ENCODE measurements at places on chromosomes 2 and 18. TPM values are rescaled to one million over a fixed set of nuclear protein-coding genes. Genes with fewer than 3 reads are reported as not detected.

DNA sequence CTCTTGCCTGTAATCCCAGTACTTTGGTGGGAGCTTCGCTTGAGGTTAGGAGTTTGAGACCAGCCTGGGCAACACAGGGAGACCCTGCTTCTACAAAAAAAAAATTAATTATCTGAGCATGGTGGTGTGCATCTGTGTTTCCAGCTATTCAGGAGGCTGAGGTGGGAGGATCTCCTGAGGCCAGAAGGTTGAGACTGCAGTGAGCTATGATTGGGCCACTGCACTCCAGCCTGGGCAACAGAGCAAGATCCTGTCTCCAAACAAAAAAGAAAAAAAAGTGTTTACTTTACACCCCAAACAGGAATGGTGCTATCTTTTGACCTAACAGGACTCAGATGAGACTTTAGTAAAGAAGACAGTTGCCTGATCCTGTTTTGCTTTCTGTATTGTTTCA lies 35.6 kb downstream of the MAL start:
- DNase-seq: no peak
- no peaks in the 10 kb centered on the region for H3K36me3 ChIP-seq
- no peak overlapping the region for H3K4me3 ChIP-seq
- H3K4me1 ChIP-seq: no peaks in the 10 kb centered on the region

DNA sequence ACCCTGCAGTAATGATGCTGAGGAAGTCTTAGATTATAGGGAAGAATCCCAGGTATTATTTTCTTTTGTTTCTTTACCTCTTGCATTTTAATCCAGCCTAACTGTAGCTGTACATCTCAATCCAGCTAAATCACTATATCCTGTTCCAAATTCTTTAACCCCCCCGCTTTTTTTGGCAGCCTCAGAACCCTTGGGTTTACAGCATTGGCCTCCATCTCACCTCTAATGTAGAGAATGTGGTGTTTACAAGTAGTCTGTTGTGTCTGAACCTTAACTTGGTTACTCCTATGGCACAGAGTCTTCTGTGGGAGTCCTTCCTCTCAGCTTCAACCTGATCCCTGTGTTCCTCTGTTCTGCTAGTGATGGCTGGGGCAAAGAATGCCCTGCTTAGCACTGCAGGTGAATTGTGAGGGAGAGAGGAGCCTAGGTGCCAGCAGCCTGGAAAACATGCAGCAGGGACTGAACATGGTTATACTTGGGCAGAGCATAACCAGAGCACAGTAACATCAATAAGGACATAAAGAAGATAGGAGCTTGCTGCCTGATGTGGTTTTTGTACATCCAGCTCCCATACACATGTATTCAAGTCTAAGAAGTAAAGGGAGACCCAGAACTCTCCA lies 130.2 kb downstream of the FAM124B start:
- no peaks in the 10 kb centered on the region for H3K27me3 ChIP-seq
- H3K4me1 ChIP-seq: no peaks in the 10 kb centered on the region
- no peak for DNase-seq

DNA sequence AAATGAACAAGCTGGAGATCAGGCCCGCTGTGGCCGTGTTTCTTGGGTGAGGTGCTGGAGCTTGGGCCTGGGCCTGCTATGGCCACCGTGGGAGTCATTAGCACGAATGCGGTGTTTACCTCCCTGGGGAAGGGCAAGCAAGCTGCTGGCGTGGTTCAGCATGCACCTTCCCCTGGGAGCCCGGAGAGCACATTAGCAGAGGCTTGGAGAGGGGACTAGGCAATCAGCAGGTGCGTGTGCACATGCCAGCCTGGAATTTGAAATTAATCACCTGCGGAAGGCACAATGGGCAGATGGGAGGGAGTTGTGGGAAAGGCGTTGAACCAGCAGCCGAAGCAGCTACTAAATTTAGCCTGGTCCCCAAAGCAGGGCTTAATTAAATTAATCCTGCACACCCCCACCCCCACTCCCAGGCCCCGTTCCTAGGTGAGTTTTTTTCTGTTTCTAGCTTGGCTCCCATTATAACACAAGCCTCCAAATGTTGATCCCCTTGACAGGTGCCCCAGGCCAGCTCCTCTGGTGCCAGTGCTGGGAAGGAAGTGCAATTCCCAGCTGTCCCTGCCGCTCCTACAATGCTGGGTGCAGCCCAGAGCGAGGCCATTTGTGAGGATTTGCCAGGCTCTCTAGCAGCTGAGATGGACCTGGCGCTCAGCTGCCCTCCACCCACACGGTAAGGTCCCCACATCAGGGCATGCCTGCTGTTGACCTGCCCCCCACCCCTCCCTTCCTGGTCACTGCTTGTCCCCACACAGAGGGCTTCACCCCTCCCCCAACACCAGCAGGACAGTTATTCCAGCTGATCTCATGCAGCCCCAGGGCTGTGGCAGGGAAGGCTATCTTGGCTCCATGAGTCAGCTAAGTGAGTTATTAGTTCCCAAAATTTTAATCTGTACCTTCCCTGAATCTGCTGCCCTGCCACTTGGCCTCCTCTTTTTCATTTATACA lies 115.0 kb downstream of the ZBTB7C start:
- DNase-seq: no peak
- no peak overlapping the region for H3K4me3 ChIP-seq
- no peaks in the 10 kb centered on the region for H3K36me3 ChIP-seq
- H3K4me1 ChIP-seq: no peaks in the 10 kb centered on the region
- no peak overlapping the region for H3K27ac ChIP-seq
- H3K27me3 ChIP-seq: no peaks in the 10 kb centered on the region

- H3K27me3 ChIP-seq: no peaks in the 10 kb centered on the region
- DNase-seq: no peak
- H3K4me1 ChIP-seq: no peaks in the 10 kb centered on the region
Observed at GRCh38 chr2:158786897-158787296, 8.2 kb upstream of the DAPL1 start.

DNA sequence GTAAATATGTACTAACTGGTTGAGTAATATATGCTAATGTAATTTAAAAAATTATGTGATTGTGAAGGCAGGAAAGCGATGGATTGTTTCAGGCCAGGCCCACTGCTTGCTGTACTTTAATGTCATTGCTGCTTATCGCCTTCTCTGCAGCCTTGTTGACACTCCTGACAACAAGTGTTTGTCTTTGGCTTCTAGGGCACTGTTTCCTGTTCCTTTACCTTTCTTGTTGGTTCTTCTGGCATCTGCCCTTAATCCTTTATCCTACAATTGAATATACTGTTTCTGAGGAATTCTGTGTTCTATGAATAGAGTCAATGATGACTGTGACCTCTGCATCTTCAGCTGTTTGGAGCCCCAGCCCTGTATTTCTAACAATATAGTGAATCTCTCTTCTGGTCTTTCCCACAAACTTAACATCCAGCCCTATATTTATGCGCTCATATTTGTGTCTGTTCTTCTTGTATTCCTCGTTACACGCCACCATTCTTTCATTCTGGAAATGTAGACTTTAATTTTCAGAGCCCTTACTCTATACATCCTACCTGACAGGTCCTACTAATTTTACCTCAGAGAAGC lies 17.6 kb downstream of the ACSL3 start:
- H3K4me1 ChIP-seq: no peaks in the 10 kb centered on the region
- no peaks in the 10 kb centered on the region for H3K27me3 ChIP-seq
- H3K4me3 ChIP-seq: no peak overlapping the region

- H3K27ac ChIP-seq: no peak overlapping the region
- DNase-seq: peak; percentile 63
- no peaks in the 10 kb centered on the region for H3K4me1 ChIP-seq
- H3K27me3 ChIP-seq: no peaks in the 10 kb centered on the region
- no peaks in the 10 kb centered on the region for H3K36me3 ChIP-seq
- no peak overlapping the region for H3K4me3 ChIP-seq
Observed at GRCh38 chr2:241821460-241822263, 12.7 kb downstream of the NEU4 start.

- H3K36me3 ChIP-seq: no peaks in the 10 kb centered on the region
- DNase-seq: no peak
- no peak overlapping the region for H3K4me3 ChIP-seq
- no peaks in the 10 kb centered on the region for H3K27me3 ChIP-seq
- H3K27ac ChIP-seq: peak overlapping the region; percentile 61
Observed at GRCh38 chr2:40316620-40317019, 135.3 kb downstream of the SLC8A1 start.

DNA sequence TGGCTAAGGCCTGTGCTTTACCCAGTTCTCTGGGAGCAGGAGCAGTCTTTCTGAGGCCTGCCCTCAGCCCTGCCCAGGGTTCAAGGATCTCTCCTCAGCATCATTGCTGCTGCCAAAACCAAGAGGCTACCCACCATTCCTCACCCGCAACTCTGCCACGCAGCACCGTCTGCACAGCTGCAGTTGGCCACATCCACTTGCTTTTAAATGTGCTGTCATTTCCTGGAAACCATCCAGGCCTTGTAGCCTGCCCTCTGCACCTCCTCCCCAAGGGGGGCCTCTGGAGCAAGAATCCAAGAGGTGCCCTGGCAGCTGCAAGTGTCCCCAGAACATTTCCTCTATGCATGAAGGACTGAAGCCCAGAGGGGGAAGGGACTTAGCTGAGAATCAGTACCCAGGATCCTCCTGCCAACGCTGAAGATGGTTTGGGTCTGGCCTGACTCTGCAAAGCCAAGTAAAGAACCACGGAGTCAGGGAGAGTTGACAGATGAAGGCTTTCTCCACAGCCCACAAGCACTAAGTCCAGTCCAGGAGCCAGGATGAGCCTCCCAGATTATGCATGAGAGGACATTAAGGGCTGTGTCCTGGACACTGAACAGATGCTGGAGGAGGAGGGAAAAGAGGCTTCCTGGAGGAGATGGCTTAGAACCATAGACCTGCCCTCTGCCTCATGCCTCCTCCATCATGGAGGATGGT lies 14.9 kb downstream of the EMX1 start:
- H3K27me3 ChIP-seq: peaks cover 19% of the 10 kb centered on the region
- H3K36me3 ChIP-seq: no peaks in the 10 kb centered on the region
- no peak overlapping the region for H3K4me3 ChIP-seq
- no peak overlapping the region for H3K27ac ChIP-seq

GRCh38 chr2:126788652-126789051 lies 110.0 kb upstream of the TEX51 start:
- H3K27me3 ChIP-seq: no peaks in the 10 kb centered on the region
- H3K4me3 ChIP-seq: no peak overlapping the region
- H3K27ac ChIP-seq: no peak overlapping the region
- DNase-seq: peak; percentile 4
- no peaks in the 10 kb centered on the region for H3K4me1 ChIP-seq

DNA sequence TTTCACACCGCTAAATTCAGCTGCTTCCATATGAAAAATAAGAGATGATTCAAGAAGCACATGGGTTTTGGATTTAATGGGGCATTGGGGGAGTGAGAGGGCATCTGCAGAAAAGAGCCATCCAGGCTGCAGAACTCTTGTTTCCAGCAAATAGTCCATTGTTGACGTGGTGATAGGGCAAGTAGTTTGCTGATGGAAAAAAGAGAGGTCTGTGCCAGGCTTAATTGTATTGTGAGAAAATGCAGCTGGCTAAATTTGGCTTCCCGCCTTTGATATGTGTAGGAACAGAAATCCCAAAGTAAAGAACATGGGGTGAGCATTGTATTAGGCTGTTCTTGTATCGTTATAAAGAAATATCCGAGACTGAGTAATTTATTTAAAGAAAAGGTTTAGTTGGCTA lies 199.5 kb downstream of the SETBP1 start:
- no peak for DNase-seq
- H3K4me3 ChIP-seq: no peak overlapping the region
- H3K27me3 ChIP-seq: no peaks in the 10 kb centered on the region
- H3K4me1 ChIP-seq: no peaks in the 10 kb centered on the region
- no peaks in the 10 kb centered on the region for H3K36me3 ChIP-seq
- no peak overlapping the region for H3K27ac ChIP-seq

GRCh38 chr18:26432651-26433424 lies 115.5 kb downstream of the KCTD1 start:
- no peaks in the 10 kb centered on the region for H3K36me3 ChIP-seq
- H3K4me3 ChIP-seq: no peak overlapping the region
- no peak for DNase-seq
- H3K4me1 ChIP-seq: no peaks in the 10 kb centered on the region
- H3K27me3 ChIP-seq: no peaks in the 10 kb centered on the region

- no peaks in the 10 kb centered on the region for H3K4me1 ChIP-seq
- no peak overlapping the region for H3K27ac ChIP-seq
- H3K4me3 ChIP-seq: no peak overlapping the region
- H3K27me3 ChIP-seq: no peaks in the 10 kb centered on the region
- H3K36me3 ChIP-seq: no peaks in the 10 kb centered on the region
- DNase-seq: no peak
Observed at GRCh38 chr2:158493458-158493857, 36.7 kb downstream of the PKP4 start.

DNA sequence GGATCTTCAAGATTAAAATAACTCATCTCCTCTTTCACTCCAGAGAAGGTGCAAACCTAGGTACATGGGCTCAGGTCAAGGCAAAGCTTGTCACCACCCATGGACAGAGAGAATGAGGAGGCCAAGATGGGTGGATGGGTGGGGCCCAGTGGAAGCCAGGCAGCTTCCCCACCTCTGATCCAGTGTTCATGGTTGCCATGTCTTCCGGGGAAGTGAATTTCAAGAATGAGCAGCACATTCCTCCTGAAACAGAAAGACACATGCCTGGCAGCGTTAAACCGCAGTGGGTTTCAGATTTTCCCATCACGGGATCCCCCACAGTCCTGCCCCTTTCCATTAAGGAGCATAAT lies 301.7 kb downstream of the EIPR1 start:
- no peak overlapping the region for H3K4me3 ChIP-seq
- H3K36me3 ChIP-seq: no peaks in the 10 kb centered on the region
- no peak for DNase-seq

GRCh38 chr2:147689220-147689909 lies 155.5 kb upstream of the ACVR2A start:
- no peak overlapping the region for H3K4me3 ChIP-seq
- no peaks in the 10 kb centered on the region for H3K27me3 ChIP-seq
- no peaks in the 10 kb centered on the region for H3K36me3 ChIP-seq
- H3K27ac ChIP-seq: no peak overlapping the region
- no peak for DNase-seq

DNA sequence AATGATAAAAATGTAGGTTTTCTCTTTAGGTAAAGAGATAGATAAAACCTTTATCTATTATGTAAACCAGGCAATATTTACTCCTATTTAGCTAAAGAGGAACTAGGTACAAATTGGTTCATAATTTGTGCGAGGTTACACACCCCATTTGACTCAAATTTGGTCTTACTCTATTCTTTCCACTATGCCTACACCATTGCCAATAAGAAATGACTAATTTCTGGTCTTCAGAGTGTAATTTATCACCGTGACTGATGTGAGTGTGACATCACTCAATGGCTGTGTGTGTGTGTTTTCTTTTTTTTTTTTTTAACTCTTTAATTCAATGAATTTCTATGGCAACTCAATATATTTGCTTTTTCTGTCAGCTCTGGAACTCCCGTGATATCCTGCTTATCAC lies 955.8 kb downstream of the TDRD15 start:
- no peak for DNase-seq
- H3K36me3 ChIP-seq: no peaks in the 10 kb centered on the region
- no peaks in the 10 kb centered on the region for H3K4me1 ChIP-seq
- H3K4me3 ChIP-seq: no peak overlapping the region

The KLHL30 gene
- total RNA-seq: 0.49 TPM

The CDH19 gene
- 48.2 TPM for total RNA-seq

The NEU2 gene
- not detected for total RNA-seq

The CD226 gene
- total RNA-seq: 0.49 TPM

The IL18R1 gene
- 5.2 TPM for total RNA-seq

The USP14 gene
- 33.8 TPM for total RNA-seq

The SOCS6 gene
- 23.9 TPM for total RNA-seq

The CTAGE1 gene
- total RNA-seq: not detected
